Ascending aorta (tissue), 2 donors: ENCODE measurements at places on chromosomes 7 and 10. TPM values are rescaled to one million over a fixed set of nuclear protein-coding genes. Genes with fewer than 3 reads are reported as not detected.

GRCh38 chr7:19248681-19249080 lies 103.5 kb upstream of the FERD3L start:
- no peak for DNase-seq

DNA sequence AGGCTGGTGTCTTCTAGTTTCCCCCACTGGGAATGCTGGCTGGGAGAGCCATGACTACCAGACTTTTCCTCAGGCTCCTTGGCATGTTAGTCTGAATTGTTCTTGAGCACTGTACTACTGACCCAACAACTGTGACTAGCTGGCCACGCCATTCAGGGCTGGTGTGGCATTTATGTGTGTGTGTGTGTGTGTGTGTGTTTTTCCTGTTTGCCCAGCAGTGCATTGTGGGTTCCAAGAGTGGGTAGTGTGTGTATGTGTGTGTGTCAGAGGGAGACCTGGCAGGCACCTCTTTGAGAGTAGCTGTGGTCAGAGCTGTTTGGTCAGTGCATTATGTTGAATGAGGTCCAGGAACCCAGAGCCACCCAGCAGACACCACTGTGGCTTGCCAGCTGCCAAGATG lies 9.2 kb downstream of the PCBD1 start:
- DNase-seq, result no peak

DNA sequence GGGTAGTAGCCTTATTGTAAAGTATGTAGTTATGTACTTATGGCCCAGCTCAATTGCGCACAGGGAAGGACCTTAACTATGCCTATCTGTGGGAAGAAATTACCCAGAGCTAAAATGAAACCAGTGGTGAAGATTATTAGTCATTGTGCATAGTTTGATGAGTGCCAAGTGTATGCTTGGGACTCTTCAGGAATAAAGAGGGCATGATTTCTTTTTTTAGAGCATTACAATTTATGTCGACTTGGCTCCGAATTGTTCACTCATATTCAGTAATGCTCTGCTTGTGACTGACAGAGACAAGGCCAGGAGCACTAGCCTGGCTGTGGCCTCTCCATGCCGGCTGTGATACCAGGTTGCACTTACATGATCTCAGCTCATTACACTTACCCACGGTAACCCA lies 269.5 kb downstream of the TRIL start:
- DNase-seq, result no peak

- DNase-seq, result peak; percentile 5
These were observed 10.6 kb upstream of the PWWP2B start for GRCh38 chr10:132386419-132386831.

- DNase-seq, result no peak
These were observed 4.7 kb downstream of the NFE2L3 start for GRCh38 chr7:26156451-26157420.

GRCh38 chr7:92949748-92950147 lies 113.4 kb upstream of the CDK6 start:
- DNase-seq, result no peak

DNA sequence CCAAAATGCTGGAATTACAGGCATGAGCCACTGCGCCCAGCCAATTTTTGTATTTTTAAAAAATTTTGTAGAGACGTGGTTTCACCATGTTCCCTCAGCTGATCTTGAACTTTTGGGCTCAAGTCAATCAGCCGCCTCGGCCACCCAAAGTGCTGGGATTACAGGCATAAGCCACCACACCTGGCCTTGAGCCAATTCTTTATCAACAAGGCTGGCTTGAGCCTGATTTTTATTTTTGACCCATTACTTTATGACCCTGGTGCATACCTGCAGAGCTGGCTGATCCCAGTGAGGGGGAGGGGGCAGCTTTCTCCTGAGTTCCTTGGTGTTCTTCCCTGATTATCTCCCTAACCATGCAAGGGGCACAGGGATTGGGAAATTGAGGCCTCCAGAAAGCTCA lies 15.8 kb upstream of the CPA1 start:
- DNase-seq, result no peak

DNA sequence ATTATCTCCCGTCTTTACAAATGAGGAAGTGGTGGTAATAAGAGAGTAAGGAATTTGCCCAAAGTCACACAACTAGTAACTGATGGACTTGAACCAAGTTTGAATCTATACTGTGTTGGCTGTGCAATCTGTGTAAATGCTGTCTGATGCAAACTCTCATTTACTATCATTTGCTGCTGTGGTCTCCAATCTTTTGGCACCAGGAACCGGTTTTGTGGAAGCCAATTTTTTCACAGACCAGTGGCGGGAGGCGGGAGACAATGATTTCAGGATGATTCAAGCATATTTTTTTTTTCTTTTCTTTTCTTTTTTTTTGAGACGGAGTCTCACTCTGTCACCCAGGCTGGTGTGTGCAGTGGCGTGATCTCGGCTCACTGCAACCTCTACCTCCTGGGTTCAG lies 450.0 kb upstream of the FZD8 start:
- DNase-seq, result no peak

DNA sequence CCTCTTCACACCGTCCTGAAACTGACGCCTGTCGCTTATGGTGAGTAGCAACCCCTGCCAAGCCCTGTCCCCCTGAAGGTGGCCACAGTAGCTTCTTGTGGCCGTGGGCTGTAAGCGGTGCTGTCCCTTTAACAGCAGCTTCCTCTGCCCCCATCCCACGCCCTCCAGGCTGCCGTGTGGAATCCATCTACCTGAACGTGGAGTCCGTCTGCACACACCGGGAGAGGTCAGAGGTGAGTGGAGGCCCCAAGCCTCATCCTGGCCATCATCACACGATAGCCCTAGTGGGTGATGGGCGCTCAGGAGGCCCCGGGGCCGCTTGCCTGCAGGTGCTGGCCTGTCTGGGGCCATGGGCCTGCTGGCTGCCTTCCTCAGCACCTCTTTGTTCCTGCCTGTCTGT lies 21.2 kb downstream of the PFKFB3 start:
- DNase-seq, result no peak

DNA sequence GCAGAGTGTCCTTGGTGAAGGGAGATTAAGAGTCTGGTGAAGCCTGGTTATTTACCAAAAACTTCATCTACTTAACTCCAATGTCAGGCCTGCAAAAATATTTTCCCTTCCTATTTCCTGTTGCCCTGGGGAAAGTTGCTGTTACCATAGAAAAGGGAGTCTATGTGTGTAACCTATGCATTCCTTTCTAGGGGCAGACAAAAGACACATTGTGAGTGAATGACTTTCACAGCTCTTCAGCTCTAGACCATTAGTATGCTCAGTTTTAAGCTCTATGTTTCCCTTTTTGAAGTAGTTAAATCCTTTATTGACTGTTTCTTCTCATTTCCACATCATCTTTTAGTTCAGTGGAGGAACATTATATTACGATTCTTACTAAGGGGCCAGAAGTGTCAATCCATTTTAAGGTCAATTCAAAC lies 45.6 kb upstream of the SGCE start:
- no peak for DNase-seq

DNA sequence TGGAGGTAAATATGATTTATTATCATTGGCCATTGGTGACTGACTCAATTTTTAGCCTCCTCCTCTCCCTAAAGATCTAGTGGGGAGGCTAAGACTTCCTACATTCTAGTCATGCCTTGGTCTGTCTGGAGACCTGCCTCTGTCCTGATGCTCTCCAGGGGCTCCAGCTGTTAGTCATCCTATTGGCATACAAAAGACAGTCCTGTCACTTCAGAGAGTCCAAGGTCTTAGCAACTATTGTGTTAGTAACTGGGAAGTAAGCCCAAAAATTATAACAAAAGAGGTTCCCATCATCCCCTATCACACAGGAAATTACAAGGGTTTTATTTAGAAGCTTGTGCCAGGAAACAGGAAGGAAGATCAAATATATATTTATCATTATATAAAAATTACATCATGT lies 400.6 kb upstream of the VSTM2A start:
- no peak for DNase-seq

DNA sequence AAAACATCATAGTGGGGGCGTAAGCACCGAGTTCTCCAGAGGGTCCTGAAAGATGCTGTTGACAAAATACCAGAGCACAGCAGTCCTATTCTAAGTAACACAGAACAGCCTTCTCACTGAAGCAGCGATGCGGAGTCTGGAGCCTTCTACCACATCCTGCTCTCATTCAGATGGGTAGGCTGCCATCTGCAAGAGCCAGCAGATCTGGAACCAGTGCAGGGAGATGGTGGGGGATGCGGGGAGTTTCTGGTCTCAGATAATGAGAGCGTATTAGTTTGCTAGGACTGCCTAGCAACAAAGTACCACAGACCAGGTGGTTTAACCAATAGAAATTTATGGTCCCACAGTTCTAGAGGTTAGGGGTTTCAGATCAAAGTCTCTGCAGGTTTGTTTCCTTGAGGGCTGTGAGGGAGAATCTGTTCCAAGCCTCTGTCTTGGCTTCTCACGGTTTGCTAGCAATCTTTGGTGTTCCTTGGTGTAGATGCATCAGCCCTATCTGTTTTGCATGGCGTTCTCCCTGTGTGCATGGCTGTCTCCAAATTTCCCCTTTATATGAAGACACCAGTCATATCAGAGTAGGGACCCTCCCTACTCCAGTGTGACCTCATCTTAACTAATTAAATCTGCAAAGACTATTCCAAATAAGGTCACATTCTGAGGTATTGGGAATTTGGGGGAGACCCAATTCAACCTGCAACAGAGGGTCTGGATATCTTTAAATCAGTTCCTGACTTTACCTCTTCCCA lies 52.0 kb upstream of the STEAP1B start:
- DNase-seq, result no peak

GRCh38 chr10:51005551-51005950 lies 68.7 kb upstream of the PRKG1 start:
- DNase-seq, result no peak

DNA sequence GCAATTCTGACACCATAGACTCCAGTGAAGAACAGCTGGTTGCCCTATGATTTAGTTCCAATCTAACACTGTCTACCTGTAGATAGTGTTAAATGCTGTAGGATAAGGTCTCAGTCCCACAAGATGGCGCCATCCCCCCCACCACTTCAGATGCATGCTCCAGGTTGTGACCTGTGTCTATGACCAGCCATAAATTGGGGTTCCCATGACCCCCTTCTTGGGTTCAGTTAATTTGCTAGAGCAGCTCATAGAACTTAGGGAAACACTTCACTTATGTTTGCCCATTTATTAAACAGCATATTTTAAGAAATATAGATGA lies 13.1 kb downstream of the CCSER2 start:
- no peak for DNase-seq

DNA sequence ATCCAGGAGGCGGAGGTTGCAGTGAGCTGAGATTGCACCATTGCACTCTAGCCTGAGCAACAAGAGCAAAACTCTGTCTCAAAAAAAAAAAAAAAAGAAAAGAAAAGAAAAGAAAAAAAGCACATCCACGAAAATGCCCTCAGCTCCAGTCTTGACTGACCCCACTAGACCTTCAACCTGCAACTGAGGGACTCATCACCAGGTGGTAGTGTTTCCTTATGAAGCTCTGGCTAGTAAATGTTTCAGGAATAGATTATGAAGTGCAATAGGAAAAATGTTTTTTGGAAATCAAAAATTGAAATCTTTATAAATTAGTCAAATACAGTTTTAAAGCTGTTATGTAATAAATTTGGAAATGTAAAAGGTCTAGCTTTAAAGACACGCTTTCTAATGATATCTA lies 22.4 kb downstream of the TLL2 start:
- DNase-seq, result no peak

DNA sequence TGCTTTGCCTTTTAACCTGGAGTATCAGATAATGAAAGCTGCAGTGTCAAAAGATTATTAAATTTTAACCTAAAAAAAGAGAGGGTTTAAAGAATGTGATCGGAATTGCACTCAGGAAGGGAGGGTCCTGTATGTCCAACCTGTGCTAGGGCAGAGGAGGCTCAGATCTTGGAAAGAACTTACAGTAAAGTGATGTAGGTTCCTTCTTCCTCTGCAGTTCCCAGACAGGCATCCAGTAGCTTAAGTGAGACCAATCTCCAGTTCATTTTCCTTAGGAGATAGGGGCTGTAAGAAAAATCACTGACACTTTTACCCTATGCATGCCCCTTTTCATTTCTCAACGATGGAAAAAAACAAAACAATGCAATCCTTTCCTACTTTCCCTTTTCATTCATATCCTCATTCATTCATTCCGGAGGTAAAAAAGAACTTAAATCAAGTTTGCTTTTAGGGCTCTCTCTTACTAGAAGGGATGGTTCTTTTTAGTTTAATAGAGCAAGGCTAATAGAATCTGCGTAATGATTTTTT lies 28.3 kb downstream of the EXOC6 start:
- DNase-seq, result no peak

DNA sequence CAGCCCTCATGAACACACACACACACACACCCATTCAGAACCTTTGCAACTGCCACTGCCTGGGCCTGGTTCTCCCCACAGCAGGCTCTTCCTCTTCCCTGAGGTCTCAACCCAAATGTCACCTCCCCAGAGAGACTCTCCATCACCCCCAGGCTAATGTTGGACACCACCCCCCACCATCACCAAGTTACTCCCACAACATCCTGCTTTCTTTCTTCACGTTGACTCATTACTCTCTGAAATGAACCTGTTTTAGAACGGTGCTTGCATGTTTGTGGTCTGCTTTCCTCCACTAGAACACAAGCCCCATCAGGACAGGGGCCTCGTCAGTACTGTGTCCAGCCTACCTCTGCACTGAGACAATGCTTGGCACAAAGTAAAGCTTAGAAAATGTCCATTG lies 16.0 kb downstream of the AFAP1L2 start:
- DNase-seq, result no peak

Gene ASB10
- total RNA-seq, result not detected

Gene CFAP46
- not detected for total RNA-seq

Gene PVRIG
- total RNA-seq, result 27.8 TPM

Gene PAX2
- total RNA-seq, result not detected

Gene UBE3C
- total RNA-seq, result 31.7 TPM

Gene BET1
- 2.4 TPM for total RNA-seq

Gene PPP1R17
- not detected for total RNA-seq

Gene CALN1
- total RNA-seq, result 1.2 TPM

Gene HOXA10
- not detected for total RNA-seq

Gene NPC1L1
- total RNA-seq, result not detected

Gene C10orf53
- not detected for total RNA-seq

Gene LIPJ
- total RNA-seq, result not detected

Gene THSD7A
- 10.1 TPM for total RNA-seq

Gene SYCE1
- total RNA-seq, result not detected

Gene TSPAN13
- 4.4 TPM for total RNA-seq

Gene SMKR1
- not detected for total RNA-seq
